ENCODE measurements at places on chromosomes 16 and 17.
A peak's percentile ranks its signal among the peaks of the same experiment; 100 is the strongest.

- no peaks in the 10 kb centered on the region for H3K36me3 ChIP-seq
- peaks cover 1% of the 10 kb centered on the region for H3K27me3 ChIP-seq
- no peak for DNase-seq
- no peaks in the 10 kb centered on the region for H3K4me1 ChIP-seq
- H3K4me3 ChIP-seq = no peak overlapping the region
Measured at GRCh38 chr16:83586461-83587200, 221.1 kb upstream of the HSBP1 start.

DNA sequence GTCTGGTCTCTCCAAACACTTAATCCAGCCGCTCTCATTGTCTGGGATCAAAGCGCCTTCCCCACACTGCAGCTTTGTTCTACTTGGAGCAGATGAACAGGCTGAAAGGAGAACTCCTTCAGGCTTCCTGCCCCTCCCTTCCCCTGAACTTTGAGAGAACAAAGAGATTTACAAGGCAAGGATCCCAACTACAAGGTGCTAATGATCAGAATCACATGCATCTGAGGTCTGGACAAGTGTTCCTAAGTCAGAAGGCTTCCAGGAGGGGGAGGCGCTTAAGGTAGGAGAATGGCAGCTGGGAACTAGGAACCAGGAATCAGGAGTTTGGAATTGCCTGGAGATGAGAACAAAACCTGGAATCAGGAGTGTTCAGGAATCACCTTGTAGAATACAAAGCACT lies 606.3 kb upstream of the CDH11 start:
- DNase-seq = no peak
- H3K36me3 ChIP-seq = no peaks in the 10 kb centered on the region
- H3K27ac ChIP-seq = no peak overlapping the region
- H3K4me3 ChIP-seq = no peak overlapping the region

- peaks cover 8% of the 10 kb centered on the region for H3K27me3 ChIP-seq
- H3K4me3 ChIP-seq = no peak overlapping the region
- DNase-seq = no peak
- H3K4me1 ChIP-seq = peaks cover 5% of the 10 kb centered on the region
- H3K27ac ChIP-seq = no peak overlapping the region
- H3K36me3 ChIP-seq = peaks cover 1% of the 10 kb centered on the region
Measured at GRCh38 chr16:16982614-16983013, 488.1 kb downstream of the XYLT1 start.

DNA sequence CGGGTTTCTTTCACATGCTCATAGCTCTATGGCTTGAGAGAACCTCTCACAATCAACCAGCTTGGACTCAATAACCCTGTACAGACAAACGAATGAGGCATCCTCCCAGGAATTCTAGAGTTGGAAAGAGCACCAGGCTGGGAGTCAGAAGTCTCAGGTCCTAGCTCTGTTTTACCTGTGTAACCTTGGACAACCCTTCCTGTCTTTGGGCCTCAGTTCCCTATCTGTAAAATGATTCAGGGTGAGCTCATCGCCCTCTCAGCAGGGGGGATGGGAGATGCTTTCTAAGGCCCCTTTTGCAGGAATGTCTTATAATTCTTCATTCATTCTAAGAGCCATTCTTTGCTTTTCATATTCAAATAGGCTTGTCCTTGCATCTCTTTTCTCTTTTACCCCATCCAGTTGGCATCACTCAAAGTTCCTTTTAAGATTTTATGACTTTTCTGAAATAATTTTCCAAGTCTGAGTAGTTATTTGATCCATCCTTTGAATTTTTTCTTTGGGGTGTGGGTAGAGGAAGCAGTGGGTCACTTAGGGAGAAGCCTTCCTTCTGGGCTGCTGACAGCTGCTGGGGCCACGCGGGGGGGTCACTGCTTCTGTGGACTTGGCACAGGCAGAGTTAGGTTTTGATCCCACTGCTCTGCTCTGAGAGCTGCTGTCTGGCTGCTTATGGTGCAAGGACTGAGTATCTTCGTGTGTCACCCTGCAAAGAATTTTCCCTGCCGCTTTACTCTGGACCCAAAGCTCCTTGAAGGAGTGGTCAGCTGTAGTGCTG lies 102.7 kb downstream of the UTP18 start:
- H3K4me1 ChIP-seq = no peaks in the 10 kb centered on the region
- no peak overlapping the region for H3K4me3 ChIP-seq
- H3K27ac ChIP-seq = no peak overlapping the region
- no peaks in the 10 kb centered on the region for H3K36me3 ChIP-seq
- peaks cover 69% of the 10 kb centered on the region for H3K27me3 ChIP-seq

- no peaks in the 10 kb centered on the region for H3K27me3 ChIP-seq
- no peak overlapping the region for H3K4me3 ChIP-seq
- no peak for DNase-seq
- H3K27ac ChIP-seq = no peak overlapping the region
Measured at GRCh38 chr17:12737740-12738469, 51.4 kb upstream of the ARHGAP44 start.

DNA sequence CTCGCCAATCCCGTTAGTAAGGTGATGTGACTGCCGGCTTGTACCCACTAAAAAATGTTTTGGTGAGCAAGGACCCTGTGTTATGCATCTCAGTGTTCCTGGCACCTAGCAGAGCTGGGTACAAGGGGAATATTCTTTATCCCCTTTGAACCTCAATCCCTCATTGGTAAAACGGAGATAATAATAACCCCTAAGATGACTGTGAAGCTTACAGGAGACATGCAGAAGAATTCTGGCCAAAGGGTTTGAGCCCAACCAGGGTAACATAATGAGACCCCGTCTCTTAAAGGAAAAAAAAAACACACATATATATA lies 896 bp downstream of the GGA2 start:
- H3K4me3 ChIP-seq = peak overlapping the region; percentile 92
- DNase-seq = no peak
- peak overlapping the region; percentile 99 for H3K27ac ChIP-seq
- H3K36me3 ChIP-seq = peaks cover 24% of the 10 kb centered on the region
- H3K4me1 ChIP-seq = peaks cover 58% of the 10 kb centered on the region

- no peaks in the 10 kb centered on the region for H3K4me1 ChIP-seq
- no peak for DNase-seq
- no peaks in the 10 kb centered on the region for H3K36me3 ChIP-seq
- H3K27ac ChIP-seq = no peak overlapping the region
- no peak overlapping the region for H3K4me3 ChIP-seq
Measured at GRCh38 chr16:68700120-68700519, 37.0 kb upstream of the CDH1 start.

DNA sequence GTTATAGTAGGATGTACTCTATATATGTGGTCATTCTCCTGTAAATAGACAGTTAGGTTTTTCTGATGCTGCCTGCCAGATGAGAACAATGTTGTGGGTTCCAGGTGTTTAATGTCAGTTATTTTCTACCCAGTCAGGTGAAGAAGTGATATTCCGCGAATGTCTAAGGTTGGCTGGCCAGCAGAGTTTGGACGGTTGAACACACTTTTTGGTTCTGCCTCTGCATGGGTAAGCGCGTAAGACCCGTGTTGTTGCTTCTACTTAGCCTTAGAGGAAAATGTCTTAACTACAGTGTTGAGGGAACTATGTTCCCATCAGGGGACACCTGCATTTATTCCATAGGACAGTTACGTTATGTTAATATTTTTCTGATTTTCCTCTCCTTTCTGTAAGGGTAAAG lies 162.6 kb downstream of the MAP2K6 start:
- no peak overlapping the region for H3K4me3 ChIP-seq
- no peak for DNase-seq
- peaks cover 3% of the 10 kb centered on the region for H3K36me3 ChIP-seq
- H3K27me3 ChIP-seq = peaks cover 33% of the 10 kb centered on the region

- peaks cover 12% of the 10 kb centered on the region for H3K36me3 ChIP-seq
- no peaks in the 10 kb centered on the region for H3K27me3 ChIP-seq
- H3K4me1 ChIP-seq = peaks cover 68% of the 10 kb centered on the region
- peak overlapping the region; percentile 71 for H3K4me3 ChIP-seq
- peak overlapping the region; percentile 91 for H3K27ac ChIP-seq
Measured at GRCh38 chr17:80762076-80762475, 217.4 kb downstream of the RPTOR start.

DNA sequence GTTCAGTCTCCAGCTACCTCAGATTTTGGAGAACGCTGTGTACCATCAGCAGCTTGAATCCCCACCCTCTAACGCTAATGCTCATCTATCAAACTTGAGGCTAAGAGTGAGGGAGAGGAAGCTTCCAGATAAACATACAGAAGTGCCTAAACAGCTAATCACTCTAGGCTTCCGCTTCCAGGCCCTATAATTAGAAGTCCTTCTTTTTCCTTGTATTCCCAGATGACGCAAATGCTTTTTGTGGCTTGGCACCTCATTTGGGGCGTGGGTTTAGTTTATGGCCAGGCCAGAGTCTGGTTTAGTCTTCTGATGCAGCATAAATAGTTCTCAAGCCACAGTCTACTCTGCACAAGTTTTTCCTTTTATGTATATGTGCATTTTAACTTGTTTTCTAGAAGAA lies 263.4 kb downstream of the BCAS3 start:
- peaks cover 8% of the 10 kb centered on the region for H3K36me3 ChIP-seq
- H3K4me3 ChIP-seq = no peak overlapping the region
- no peaks in the 10 kb centered on the region for H3K4me1 ChIP-seq
- no peak for DNase-seq
- H3K27me3 ChIP-seq = no peaks in the 10 kb centered on the region

DNA sequence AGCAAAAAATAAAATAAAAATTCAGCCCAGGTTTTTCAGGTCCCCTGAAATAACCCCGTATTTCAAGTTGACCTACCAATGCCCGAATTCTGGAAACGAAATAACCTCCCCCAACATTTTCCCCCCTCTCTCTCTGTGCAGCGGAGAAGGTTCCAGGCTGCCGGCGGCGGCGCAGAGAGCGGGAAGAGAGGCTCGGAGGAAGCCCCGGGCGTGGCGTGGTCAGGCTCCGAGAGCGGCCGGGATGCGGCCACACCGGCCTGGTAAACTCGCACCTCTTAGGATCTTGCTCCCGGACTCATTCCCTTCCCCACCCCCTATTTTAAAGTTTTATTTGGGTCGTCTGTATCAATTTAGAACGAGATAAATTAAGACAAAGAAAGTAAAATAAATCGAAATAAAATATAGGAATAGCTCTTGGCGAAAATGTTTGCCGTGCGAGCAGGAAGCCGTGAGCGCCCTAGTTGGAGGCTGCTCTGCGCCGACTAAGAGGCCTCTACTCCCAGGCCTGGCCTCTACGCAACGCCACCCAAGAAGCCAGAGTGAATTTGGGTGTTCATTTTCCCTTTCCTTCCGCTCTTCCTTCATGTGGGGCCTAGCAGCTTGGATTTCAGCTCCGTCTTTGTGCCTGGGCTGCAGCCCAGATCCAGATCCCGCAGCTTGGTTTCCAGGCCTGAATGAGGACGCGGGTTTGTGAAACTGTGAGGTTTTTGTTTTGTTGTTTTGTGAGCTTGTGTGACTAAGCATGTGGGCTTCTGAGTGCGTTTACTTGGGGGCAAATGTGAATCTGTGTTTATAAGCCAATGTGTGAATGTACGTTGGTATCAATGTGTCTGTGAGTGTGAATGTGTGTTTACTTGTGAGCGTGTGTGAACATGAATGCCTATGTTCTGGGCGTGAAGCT lies 1.5 kb upstream of the HOXB6 start:
- peaks cover 22% of the 10 kb centered on the region for H3K4me1 ChIP-seq
- peaks cover 11% of the 10 kb centered on the region for H3K36me3 ChIP-seq
- no peak overlapping the region for H3K27ac ChIP-seq
- no peak overlapping the region for H3K4me3 ChIP-seq
- no peak for DNase-seq

GRCh38 chr17:21247552-21248258 lies 5.5 kb downstream of the NATD1 start:
- no peak for DNase-seq
- H3K4me3 ChIP-seq = no peak overlapping the region
- H3K27ac ChIP-seq = peak overlapping the region; percentile 50
- H3K36me3 ChIP-seq = peaks cover 8% of the 10 kb centered on the region
- no peaks in the 10 kb centered on the region for H3K27me3 ChIP-seq

DNA sequence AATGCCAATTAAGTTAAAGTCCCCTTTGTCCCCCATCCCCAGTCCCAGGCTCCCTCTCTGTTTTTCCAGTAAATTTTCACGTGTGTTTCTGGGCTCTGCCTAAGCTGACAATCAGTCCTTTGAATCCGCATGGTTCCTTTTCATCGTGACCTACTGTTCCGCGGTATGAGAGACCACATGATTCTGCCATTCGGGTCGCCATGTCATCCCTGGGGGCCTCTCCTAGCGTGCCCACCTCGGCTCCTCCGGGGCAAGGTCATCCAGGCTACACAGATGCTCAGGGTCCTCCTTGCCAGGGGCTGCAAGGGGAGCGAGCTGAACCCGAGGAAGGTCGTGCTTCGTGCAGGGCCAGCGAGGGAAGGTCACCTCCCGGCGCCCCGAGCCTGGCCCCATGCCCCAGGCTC lies 157.6 kb downstream of the RAB11FIP4 start:
- peaks cover 15% of the 10 kb centered on the region for H3K4me1 ChIP-seq
- DNase-seq = no peak
- H3K36me3 ChIP-seq = peaks cover 25% of the 10 kb centered on the region
- H3K27me3 ChIP-seq = no peaks in the 10 kb centered on the region
- H3K27ac ChIP-seq = peak overlapping the region; percentile 94
- H3K4me3 ChIP-seq = peak overlapping the region; percentile 74

- no peaks in the 10 kb centered on the region for H3K27me3 ChIP-seq
- H3K36me3 ChIP-seq = peaks cover 6% of the 10 kb centered on the region
- DNase-seq = no peak
- no peak overlapping the region for H3K4me3 ChIP-seq
- H3K4me1 ChIP-seq = peaks cover 74% of the 10 kb centered on the region
- H3K27ac ChIP-seq = peak overlapping the region; percentile 90
Measured at GRCh38 chr17:17091856-17092756, 49.8 kb downstream of the MPRIP start.

DNA sequence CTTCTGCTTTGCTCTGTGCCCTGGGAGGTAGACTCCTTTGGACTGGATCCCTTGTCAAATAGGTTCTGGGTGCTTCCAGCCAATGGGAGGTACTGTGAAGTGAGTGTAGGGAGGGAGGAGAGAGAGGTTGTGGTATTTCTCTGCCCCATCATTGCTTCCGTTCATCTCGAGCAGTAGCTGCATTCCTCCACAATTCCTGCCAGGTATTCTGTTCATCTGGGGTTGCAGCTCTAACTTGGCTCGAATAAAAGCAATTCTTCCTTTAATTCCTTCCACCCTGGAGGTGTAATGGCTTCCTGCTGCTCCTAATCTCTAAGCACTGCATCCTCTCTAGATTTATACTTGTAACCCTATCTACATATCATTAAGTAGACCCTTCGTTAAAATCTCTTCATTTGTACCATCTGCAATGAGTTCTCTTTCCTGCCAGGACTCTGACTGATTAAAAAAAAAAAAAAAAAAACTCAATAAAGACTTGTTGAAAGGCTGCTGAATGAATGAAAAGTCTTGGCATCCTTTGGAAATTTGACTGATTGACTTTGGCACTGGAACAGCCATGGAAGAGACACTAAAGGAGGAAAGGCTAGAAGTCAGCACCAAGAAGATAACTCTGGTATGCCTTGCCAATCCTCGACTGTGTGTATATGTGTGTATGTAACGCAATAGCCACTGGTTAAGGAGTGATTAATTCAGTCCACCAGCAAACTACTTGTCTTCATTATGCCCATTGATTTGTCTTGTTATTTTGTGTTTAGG lies 616.9 kb upstream of the SOX9 start:
- H3K27ac ChIP-seq = no peak overlapping the region
- no peak overlapping the region for H3K4me3 ChIP-seq
- peaks cover 2% of the 10 kb centered on the region for H3K36me3 ChIP-seq
- no peak for DNase-seq
- no peaks in the 10 kb centered on the region for H3K4me1 ChIP-seq
- no peaks in the 10 kb centered on the region for H3K27me3 ChIP-seq

All from central memory CD8-positive, alpha-beta T cell (primary cell).